ENCODE measurements at places on chromosomes 11 and 22.

DNA sequence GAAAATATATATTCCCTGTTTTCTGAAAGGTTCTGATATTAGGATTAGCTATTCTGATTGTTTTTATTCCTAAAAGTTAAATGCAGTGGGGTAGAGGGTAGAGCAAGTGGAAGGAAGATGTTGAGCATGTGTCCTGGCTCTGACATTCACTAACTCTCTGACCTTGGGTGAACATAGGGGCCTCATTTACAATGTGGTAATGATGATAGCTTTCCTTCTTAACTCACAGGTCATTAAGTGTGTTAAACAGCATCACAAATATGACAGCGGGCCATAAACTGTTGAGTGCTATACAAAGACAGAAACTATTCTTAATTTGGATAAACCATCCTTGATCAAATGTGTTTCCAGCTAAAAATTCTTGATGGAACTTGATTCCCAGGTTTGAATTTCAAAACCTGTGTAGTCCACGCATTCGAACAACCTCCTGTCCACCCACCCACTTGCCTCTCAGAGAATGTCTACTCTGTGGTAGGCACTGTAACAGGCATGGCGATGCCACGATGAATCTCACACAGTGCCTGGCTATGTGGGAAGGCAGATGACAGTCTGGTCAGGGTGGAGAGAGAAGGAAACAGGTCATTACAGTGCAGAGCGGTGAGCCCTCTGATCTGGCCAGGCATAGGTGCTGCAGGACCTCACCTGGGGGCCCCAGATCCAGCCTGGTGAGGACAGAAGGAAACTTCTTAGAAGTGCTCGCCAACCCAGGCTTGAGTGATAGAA, 19.3 kb upstream of the PEX26 start:
- DNase-seq: no peak

DNA sequence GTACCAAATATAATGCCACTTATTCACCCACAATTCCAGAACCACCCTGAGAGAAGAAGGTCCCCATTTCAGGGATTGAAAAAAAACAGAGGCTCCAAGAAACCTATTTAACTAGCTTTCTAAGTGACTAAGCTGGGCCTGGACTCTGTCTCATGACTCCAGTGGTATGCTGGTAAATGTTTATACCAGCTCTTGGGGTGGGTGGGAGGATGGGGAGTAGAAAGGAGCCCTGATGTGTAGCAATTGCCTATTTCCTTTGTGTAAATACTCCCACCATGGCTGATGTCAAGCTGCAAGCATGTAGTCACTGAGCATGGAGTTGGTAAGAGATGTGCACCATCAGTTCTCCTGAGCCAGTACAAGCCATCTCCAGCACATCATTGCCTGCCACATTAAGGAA, 2.8 kb downstream of the PRG3 start:
- no peak for DNase-seq

DNA sequence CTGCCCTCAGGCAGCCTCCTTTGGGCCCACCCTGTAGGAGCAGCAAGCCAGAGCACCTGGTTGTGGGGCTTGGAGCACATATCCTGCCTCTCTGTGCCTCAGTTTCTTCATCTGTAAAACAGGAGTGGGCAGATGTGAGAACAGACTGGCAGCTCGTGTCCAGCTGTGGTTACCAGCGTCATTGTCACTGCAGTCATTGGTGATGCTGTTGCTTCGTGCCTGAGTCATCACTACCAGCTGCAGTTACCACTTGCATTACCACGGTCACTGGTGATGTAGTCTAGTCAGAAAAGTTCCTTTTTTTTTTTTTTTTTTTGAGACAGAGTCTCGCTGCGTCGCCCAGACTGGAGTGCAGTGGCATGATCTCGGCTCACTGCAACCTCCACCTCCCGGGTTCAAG, 20.4 kb downstream of the RSPH14 start:
- no peak for DNase-seq

- DNase-seq: no peak
Measured at GRCh38 chr11:10722307-10722706, 28.7 kb upstream of the CTR9 start.

- no peak for DNase-seq
Measured at GRCh38 chr11:111457731-111458368, 54.3 kb downstream of the BTG4 start.

- peak; percentile 71 for DNase-seq
Measured at GRCh38 chr11:75214411-75214821, 26.2 kb upstream of the TPBGL start.

- peak; percentile 8 for DNase-seq
Measured at GRCh38 chr11:94602430-94603372, 35.5 kb downstream of the PIWIL4 start.

DNA sequence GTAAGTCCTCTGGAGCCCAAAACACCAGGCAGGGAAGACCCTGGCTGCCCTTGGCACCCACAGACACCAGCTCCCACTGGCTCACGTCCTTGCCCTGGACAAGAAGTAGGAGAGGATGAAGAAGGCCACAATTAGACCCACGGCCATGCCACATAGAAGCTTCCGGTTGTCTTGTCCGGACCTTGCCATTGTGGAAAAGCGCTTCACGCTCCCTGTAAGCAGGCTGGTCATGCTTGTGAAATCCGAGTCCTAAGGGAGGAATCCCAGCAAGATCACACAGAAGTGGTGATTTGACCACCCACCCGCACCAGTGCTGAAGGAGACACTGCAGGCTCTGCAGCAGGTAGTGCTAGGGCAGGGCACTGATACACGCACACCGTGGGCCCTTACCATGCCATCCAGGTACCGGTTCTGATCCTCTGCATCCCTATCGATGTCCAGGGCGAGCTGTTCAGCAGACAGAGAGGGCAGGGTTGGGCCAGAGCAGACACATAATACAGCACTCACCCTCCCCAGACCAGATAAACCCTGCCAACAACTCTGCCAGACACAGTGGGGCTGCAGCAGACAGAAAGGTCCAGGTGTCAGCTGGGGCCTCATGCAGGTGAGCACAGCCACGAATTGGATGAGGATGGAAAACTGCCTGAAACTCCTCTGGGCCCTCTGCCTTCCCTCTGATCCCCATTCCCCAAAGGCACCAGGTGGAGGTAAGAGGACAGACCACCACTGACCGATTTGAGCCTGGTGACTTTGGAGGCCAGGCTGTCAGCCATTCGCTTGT, 1.8 kb downstream of the BET1L start:
- no peak for DNase-seq

- peak; percentile 44 for DNase-seq
Measured at GRCh38 chr22:50302041-50302541, 5.4 kb downstream of the PLXNB2 start.

DNA sequence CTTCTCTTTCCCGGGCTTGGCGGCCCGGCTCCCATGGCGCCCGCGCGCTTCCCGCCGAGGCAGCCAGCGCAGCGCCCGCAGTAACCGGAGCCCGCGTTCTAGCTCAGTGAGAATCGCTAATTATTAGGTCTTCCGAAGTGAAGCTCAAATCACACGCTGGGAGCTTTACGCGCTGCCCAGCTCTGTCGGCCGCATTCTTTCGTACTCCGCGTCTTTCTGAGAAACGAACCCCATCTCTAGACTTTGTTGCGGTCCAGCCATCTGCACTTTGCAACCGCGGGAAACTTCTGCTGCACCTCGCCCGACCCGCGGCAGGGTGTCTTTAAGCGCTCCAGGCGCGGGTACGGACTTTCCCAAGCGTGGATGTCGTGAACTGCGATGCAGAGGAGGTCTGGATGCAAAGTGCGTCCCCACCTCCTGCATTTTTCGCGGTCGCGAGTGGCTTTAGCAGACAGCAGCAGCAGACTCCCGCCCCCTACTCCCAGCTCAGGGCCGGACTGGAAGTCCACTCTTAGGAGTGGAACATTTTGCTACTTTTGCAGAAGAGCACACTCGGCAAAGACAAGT, 6.0 kb upstream of the PAX6 start:
- no peak for DNase-seq

- no peak for DNase-seq
Measured at GRCh38 chr11:71963468-71963867, 34.6 kb downstream of the RNF121 start.

DNA sequence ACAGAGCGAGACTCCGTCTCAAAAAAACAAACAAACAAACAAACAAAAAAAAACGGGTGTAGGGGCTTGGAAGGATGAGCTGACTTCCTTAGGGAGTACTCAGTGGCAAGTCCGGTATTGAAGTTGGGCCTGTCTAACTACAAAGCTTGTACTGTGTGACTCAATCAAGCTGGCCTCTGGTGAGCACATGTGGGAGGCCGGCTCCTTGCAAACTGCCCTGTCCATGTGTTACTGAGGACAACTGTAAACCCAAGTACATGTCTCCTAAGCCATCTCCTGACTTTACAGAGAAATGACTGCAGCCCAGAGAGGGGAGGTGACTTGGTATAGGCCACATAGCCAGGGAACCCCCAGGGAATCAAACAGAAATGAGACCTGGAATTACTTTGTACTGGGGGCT, 11.6 kb downstream of the RIBC2 start:
- DNase-seq: no peak
